ENCODE measurements at places on chromosomes 1 and 21.

DNA sequence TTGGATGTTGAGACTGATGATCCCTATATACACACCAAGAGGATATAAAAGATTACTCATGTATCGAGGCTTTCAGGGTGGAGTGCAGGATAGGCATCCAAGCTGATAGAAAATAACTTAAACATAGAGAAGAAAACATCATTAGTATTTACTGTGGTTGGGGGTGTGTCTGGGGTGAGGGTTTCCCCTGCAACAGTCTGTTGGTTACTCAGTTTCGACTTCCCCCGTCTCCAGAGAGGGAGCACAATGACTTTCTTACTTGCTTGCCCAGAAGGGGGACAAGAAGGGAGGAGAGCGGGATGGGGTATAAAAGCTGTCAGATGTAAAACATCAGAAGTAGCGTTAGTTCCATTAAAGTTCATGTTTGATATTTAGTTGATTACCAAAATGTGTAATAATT, 717.4 kb upstream of the ZP4 start:
- DNase-seq = no peak

DNA sequence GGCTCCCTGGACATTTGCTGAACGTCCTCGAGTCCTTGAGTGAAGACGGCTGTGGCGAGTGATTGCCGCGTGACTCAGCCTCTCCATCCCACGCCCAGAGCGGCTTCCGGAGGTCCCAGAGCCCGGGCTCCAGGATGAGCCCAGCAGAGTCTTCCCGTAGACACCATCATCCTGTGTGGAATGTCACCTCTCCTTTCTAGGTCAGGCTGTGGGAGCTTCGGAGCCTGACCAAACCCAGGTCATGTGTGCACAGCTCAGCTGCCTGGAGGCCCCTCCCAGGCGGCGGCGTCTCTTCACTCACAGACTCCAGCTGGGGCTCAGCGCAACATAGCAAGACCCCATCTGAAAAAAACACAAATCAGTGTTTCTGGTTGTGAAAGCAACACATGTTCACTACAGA, 38.2 kb downstream of the PRKCZ start:
- DNase-seq = no peak

GRCh38 chr1:189149547-189150375, 1327.9 kb downstream of the BRINP3 start:
- no peak for DNase-seq

DNA sequence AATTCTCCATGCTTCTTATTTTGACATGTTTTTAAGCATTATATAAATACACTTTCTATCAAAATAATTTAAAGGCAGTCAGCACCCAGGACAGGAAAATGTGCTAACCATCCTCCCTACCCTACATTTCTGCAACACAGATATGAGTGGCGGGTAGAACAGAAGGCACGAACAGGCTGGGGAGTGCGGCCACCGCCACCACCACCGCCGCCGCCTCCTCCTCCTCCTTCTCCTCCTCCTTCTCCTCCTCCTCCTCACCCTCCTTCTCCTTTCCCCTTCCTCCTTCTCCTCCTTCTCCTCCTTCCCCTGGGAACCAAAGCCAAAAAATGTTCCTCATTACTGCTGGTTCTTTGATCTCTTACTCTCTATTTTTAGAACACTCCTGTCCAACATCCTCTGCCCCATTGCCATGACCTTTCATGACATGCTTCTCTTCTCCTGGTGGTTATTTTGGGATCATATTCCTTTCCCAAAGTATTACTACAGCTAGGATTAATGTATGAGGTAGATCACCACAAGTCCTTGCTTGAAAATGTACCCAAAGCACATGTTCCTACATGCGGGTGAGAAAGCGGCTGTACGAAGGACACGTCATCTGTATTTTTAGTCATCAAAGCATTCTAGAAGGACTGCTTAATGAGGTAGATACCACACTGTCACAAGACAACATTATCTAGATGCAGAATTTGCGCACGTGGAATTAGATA, 24.5 kb upstream of the CCN1 start:
- no peak for DNase-seq

DNA sequence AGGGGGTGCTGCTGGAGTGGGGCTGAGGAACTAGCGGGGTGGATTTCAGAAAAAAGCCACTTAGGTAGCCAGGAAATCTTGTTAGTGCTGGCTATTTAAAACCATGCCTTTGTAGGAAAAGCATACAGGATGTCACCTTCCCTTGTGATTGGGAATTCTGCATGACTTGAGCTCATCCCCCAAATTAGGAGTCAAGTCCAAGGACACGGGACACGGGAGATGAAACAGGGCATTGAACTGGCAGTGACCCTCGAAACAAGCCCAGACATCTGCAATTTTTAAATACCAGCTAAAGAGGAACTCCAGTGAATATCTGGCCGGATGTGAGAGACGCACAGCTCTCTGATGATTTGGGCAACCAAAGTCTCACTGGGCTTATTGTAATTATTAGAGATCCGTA, 32.8 kb downstream of the C2CD2 start:
- DNase-seq = no peak

- no peak for DNase-seq
Measured at GRCh38 chr1:58981392-58981791, 197.5 kb upstream of the JUN start.

DNA sequence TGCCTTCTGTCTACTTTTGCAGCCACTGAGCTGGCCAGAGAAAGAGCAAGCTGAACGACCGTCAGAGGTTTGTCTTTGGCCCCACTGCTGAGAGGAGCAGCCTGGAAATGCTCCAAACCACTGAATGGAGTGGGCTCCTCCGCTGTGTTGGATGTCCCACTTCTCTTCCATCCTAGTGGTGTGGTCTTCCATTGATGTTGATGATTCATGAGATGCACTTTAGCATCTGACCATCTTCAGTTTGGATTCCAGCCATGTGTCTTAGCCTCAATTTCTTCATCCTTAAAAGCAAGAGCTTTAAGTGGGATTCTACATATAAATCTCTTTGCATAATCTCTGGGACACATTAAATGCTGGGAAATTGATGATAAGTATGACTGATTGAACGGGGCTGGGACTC, 276.9 kb downstream of the SIPA1L2 start:
- DNase-seq = no peak

DNA sequence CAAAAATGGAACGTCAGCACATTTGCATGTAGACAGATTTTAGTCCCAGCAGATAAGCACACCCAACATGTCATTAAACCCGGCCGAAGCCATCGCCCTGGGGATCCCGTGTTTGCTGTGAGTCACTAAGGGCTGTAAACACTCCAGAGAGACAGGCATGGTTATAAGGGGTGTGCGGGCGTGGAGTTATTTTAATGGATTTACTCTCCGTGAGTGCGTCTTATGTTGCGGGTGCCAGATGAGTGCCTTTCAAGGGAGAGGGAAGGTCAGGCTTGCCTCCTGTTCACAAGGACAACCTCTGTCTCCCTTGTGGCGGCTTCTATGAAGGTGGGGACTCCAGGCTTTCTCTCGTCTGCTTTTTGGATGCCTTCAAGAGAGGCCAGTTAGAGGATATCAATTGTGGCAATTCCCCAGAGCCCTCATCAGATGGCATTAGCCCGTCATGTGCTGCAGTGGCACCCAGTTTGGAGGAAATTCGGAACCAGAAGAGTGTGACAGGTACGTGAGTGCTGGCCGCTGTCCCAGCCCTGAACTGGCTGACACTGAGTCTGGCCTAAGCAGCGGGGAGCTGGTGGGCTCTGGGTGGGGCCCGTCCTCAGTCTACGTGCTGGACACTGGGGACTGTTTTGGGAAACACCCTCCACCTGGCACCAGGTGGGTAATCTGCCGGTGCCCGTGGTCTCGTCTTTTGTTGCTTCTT, 223.8 kb upstream of the TMEM51 start:
- DNase-seq = no peak

- DNase-seq = no peak
Measured at GRCh38 chr21:41219498-41220207, 51.7 kb downstream of the BACE2 start.

DNA sequence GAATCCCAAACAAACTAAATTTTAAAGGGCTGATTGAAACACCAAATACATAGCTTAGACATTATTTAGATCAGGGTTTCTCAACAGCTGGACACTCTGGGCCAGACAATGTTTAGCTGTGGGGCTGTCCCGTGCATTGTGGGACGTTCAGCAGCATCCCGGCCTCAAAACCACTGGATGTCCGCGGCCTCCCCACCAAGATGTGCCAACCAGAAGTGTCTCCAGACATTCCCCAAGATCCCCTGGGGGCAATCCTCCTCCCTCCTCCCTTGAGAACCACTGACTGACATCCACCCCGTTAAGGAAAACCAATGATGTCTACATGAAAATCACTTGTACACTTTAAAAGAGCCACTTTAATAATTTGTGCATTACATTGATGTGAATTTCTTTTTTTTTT, 38.4 kb downstream of the CLSTN1 start:
- no peak for DNase-seq

- DNase-seq = peak; percentile 12
Measured at GRCh38 chr1:84365225-84366221, 32.8 kb upstream of the DNASE2B start.

DNA sequence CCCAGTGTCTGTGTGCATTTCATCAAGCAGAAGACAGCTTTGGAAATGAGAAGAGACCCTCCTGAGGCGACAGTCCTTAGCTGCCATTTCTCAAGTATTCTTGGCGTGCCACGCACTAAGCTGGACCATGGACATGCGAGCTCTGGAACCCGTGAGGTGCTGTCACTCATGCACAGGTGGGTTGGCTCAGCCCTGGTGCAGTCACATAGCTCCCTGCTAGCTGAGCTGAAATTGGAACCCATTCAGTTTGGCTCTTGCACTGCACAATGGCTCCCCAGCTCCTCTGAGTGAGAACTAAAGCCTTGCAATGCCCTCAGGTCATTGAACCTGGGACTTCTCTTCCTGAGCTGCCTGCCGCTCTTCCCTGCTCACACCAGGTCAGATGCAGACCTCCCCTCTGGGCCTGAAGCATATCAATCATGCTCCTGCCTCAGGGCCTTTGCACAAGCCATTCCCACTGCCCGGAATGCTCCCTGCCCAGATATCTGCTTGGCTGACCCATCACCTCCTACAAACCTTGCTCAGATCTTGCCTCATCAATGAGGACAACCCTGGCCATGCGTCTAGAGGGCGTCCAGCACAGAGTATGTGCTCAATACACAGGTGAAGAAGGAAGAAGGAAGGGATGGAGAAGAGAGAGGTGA, 6.3 kb upstream of the SRARP start:
- DNase-seq = no peak

GRCh38 chr1:109786112-109786480, 22.4 kb upstream of the EPS8L3 start:
- DNase-seq = no peak

DNA sequence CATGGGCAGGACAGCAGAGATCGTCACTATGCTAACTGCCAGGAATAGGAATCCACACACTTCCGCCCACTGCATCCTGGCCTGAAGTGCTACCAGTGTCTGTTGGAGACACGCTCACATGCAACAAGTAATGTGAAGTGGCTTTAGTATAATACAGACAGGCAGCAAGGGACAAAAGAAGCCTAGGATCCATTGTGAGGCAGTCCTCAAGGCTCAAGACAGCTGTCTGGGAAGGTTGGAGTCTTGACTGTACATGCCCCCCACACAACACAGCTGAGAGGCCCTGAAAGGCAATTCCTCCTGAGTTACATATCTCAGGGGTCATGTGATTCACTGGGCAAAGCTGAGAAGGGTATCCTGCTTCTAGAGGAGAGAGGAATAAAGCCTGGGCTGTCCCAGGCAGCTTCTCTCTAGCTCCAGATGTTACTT, 39.9 kb upstream of the CD1D start:
- no peak for DNase-seq

- DNase-seq = no peak
Measured at GRCh38 chr1:160367934-160368923, 1.4 kb downstream of the NHLH1 start.

DNA sequence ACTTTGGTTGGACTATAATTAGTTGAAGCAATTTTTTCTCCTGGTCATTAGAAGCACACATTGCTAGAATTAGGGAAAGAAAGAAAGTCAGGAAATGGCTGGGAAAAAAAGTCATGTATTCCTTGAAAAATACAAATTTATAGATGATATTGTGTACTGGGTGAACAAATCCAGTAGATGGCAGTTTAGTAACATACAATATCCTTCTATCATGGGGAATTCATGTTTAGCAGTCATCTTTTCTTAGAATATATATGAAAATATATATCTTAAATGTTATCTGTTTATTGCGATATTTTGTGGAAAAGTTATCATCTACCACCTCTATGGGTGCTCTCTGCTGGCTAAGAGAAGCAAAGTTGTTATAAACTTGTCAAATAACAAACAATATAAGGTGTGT, 13.1 kb upstream of the ZRANB2 start:
- no peak for DNase-seq

- no peak for DNase-seq
Measured at GRCh38 chr1:184576822-184577221, 177.8 kb downstream of the EDEM3 start.

DNA sequence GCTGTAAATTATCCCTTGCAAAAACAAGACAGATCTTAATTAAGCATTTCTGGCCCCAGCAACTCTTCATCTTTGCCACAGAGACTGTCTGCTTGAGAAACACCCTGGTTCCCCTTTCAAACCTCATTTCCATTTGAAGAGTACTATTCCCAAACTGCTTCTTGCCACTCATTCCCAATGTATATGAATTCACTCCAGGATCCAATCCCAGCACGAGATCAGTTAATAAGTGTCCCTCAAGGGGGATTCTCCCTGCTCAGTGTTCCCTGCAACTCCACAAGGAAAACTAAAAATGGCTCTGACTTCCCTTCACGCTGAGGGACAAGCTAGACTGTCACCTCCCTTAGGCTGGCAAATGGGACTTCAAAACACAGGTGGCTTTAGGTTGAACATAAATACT, 173.2 kb downstream of the SIPA1L2 start:
- DNase-seq = no peak

GRCh38 chr21:21929789-21930188, 931.6 kb downstream of the NCAM2 start:
- no peak for DNase-seq

- no peak for DNase-seq
Measured at GRCh38 chr1:99482286-99482685, 163.6 kb upstream of the PALMD start.

- peak; percentile 25 for DNase-seq
Measured at GRCh38 chr1:93844262-93845045, 34.6 kb downstream of the DNTTIP2 start.

- no peak for DNase-seq
Measured at GRCh38 chr21:33289199-33289819, 23.1 kb downstream of the IL10RB start.

- DNase-seq = no peak
Measured at GRCh38 chr21:27825035-27825434, 858.1 kb upstream of the ADAMTS5 start.

GRCh38 chr1:117231748-117232373, 21.1 kb upstream of the VTCN1 start:
- no peak for DNase-seq

GRCh38 chr1:59317343-59317742, 20.4 kb downstream of the FGGY start:
- DNase-seq = no peak

- no peak for DNase-seq
Measured at GRCh38 chr1:45914836-45915235, 111.4 kb downstream of the MAST2 start.
